ENCODE measurements at places on chromosomes 16 and 17.

DNA sequence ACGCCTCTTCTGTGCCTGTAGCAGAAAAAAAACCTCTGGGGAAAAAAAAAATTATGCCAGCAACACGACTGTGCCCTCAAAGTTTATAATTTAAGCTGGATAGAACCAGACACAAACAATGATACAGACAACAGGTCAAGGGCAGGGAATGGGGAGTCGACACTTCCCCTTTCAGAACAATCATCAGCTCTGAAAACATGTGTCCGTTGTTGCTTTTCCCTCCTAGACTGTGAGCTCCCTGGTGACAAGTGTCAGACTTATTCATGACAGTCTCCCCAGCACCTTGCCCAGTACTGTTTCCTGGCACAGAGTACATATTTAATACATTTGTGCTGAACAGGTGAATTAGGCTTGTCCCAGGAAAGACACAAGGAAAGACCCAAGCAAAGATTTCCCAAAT, 178.3 kb downstream of the SOX9 start:
- DNase-seq: no peak

DNA sequence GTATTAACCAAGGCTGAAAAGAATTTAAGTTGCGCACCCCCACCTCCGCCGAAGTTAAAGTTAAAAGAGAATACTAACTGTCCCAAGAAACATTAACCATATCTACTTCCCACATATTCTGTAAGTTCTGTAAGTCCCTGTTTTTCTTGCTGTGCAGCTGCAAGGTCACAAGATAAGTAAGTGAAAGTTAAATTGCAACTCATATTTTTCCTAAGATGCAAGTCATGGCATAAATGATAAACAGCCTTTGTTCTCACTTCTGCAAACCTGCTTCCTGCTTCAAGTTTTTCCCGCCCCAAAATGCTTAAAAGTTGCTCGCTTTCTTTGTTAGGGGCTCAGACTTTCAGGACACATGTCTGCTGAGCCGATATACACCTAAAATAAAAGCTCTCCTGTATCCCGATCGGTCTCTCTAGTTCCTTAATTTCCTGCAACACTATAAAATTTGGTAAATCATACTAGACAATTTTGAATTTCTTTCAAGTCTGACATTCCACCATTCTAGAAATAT, 32.6 kb upstream of the ABCA9 start:
- no peak for DNase-seq

GRCh38 chr17:274902-275301, 77.7 kb downstream of the RPH3AL start:
- DNase-seq: no peak

DNA sequence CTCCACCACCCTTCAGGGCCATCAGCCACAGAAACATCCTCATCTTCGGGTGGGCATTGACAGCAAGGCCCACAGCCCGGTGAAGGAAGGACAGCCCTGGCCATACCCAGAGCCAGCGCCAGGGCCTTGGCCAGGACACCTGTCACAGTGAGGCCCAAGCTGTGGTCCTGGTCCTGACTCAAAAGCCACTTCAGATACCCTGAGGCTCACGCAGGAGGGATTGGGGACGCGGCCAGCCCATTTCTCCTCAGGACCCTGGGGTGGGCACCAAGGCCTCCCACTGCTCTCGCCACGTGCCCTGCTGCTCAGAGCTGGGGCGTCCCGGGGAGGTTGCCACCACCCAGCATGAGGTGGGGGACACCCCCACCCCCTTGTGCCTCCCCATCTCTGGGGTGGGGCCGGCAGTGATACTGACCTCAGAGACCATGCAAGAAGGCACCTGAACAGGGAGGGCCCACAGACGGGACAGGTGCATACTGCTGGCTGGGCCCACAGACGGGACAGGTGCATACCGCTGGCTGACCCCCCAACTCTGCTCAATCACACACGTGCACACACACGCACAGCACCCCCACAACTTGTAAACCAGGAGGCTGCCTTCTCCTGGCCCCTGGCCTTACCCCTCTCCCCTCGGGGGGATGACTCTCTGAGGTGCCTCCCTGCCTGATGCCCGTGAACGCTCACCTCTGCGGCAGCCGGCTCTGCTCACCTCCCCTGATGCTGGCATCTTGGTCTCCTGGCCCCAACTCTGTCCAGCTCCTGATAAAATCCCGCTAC, 14.2 kb downstream of the SLC7A5 start:
- DNase-seq: no peak

- no peak for DNase-seq
Measured at GRCh38 chr16:56848955-56849689, 15.9 kb upstream of the SLC12A3 start.

DNA sequence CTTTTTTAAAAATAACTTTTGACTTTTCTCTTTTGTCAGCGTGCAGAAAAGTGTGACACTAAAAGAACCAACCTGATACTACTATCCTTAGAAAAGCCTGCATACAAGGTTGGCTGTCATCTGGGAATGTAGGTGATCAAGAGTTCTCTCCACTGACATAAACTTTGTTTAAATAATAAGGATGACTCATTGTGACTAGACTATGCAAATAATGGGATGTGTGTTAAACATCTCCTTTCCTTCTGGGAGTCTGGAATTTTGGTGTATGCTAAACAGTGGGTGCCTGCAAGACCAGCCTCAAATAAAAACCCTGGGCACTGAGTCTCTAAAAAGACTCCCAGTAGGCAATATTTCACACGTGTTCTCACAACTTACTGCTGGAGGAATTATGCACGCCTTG, 373.4 kb downstream of the CNTNAP4 start:
- DNase-seq: no peak

- peak; percentile 68 for DNase-seq
Measured at GRCh38 chr17:75260641-75261335, 618 bp downstream of the GGA3 start.

- no peak for DNase-seq
Measured at GRCh38 chr17:30321314-30321713, 12.5 kb downstream of the TMIGD1 start.

DNA sequence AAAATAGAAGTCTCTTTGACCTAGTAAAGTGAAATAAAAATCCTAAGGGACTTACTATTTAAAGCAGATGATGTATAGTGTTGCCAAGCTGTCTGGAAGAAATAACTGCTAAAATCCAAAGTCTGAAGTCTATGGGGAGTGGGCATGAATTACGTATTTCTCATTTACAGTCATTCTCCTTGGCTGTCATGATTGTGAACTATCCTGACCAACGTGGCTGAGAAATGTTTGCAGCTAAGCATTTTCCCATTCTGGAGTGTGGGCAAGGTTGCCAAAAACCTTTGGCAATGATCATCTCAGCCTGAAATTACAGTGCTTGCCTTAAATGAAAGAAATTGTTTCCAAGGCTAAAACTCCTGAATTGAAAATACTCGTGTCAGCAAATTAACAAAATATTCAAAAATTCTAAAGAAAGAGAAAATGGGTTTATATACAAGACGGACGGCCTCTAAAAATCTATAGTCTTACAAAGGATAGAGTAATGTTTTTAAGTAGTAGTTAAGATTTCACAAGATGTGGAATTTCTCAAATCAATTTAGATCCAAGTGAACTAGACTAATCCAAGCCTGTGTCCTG, 77.0 kb downstream of the CACNG1 start:
- DNase-seq: no peak

DNA sequence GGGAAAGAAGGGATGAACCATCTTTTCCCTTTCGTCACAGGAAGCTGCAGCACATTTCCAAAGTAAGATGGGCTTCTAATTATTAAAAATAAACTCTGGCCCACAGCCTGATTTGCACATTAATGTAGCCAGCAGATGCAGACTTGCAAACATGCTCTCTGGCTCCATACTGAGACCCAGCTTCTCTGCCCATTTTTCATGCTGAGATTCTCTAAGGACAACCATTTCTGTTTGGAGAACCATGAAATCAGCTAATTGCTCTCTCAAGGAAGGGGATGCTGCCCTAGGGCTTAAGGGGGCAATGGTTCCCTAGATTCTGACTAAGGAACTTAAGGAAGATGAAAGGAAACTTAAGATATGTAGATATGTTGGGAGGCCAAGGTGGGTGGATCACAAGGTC, 63.0 kb upstream of the CES5A start:
- DNase-seq: no peak

GRCh38 chr16:88195269-88195705, 187.5 kb upstream of the ZNF469 start:
- DNase-seq: no peak

- DNase-seq: no peak
Measured at GRCh38 chr17:15233971-15234370, 31.2 kb downstream of the PMP22 start.

GRCh38 chr17:51455931-51456330, 195.6 kb downstream of the UTP18 start:
- no peak for DNase-seq

- no peak for DNase-seq
Measured at GRCh38 chr16:10239640-10240039, 57.4 kb upstream of the GRIN2A start.

GRCh38 chr16:11361701-11362451, 16.6 kb downstream of the RMI2 start:
- peak; percentile 52 for DNase-seq

DNA sequence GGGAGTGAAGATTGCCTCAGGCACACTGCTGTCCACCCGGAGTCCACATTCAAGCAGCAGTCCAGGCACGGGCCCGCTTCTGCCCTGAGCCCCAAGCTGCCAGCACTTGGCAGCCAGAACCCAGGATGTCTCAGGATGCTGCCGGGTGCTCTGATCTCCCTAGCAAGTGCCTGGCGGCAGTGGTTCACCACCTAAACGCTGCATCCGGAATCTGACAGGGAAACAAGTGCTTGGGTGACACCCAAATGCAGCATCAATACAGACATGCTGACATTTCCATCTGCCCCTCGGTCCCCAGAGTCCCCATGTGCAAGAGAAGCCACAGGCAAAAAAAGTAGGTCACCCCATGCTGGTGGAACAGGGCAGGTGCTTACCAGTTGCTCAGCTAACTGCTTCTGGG, 197.1 kb upstream of the RPL38 start:
- DNase-seq: no peak

- peak; percentile 52 for DNase-seq
Measured at GRCh38 chr17:17890773-17891759, 54.3 kb upstream of the SREBF1 start.

- no peak for DNase-seq
Measured at GRCh38 chr17:73271072-73271471, 9.4 kb upstream of the CPSF4L start.

DNA sequence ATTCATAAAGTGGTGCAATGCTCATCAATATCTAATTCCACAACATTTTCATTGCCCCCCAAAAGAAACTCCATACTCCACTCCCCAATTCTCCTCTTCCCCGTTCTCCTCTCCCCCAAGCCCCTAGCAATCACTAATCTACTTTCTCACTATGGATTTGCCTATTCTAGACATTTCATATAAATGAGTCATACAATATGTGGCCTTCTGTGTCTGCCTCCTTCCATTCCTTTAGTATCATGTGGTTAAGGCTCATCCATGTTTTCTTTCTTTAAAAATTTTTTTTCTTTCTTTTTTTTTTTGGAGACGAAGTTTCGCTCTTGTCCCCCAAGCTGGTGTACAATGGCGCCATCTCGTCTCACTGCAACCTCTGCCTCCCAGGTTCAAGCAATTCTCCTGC, 56.3 kb upstream of the HAS3 start:
- no peak for DNase-seq

DNA sequence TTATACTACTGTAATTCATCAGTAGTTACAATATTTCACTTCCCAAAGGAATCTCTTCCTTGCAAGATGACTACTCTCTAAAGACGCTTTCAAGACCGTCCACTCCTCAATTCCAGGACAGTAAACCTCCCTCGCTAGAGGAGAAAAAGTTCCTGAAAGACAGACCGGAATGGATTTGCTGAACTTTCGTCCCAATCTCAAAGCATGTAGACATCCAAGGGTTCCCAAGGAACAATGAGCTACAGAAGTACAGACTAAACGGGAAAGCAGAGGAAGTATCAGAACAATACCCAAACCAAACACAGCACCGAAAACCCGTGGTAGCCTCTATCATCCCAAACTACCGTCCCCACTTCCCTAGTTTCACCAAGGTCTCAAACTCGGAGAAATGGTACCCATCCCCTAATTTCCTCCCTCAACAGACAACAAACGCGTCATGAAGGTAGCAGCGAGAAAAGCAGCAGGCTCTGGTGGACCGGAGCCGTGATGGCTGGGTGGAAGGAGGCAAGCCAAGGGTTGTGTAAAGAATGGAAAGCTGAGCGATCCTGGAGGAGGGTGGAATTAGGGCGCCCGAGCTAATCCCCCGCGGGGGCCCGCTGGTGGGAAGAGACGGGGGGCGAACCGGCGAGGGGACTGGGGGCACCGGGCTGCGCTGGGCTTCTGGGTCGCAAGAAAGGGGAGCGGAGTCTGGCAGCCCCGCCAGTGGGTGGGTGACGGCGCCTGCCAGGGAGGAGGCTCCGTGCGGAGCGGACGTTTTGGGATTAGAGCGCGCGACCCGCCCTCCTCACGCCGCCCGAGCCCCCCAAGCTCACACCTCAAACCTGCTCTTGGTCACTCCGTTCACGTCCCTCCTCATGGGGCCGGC, 647 bp downstream of the FBXL20 start:
- DNase-seq: peak; percentile 2

DNA sequence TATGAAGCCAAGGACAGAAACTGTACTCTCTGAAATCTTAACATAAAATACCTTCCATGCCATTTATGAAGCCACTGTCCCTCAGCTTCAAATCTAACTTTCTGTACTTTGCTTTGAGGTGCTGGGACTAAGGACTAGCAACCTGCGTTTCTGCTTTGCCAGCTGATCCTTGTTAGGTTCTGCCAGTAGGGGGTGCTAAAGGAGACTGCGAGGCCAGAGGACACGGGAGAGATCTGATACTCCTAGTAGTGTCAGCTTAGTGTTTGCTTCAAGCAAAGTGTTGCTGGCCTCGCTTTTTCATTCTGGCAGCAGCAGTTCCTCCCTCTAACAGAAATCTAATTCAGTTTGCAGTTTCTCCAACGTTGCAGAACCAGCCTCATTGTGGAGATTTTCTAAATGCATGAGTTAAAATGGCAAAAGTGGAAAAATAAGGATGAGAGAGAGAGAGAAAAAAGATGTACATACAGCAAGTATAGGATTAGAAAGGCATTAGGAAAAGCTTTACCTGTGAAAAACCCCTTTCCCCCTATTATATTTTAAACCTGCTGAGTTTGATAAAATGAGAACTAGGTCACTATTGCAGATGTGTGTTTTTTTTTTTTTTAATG, 297.5 kb downstream of the CA10 start:
- DNase-seq: no peak

DNA sequence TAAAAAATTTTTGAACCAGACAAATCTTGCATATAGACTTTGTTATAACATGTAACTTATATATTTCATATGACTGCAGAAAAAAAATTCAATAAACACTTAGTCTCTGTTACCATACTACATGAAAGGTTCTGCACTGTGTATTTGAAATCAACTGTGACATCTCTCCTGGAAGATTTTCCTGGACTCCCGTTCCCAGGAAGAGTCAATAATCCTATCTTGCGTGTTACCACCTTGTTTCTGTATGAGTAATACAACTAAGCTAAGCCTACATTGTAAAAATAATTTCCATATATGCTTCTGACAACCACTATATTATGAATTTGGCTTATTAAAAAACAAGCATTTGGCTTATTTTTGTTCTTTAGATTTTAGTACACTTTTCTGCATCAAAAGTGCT, 665.6 kb upstream of the SOX9 start:
- no peak for DNase-seq

- DNase-seq: no peak
Measured at GRCh38 chr16:81012974-81013373, 6.0 kb downstream of the CENPN start.

GRCh38 chr16:56795011-56795410, 65.1 kb downstream of the NUP93 start:
- no peak for DNase-seq

GRCh38 chr16:69890114-69890891, 60.8 kb upstream of the CLEC18A start:
- no peak for DNase-seq

Measured in CD4-positive, alpha-beta T cell treated with Interleukin-10 for 1 hour (primary cell).